A673 (cell line): ENCODE measurements at places on chromosomes 11 and 22.

- no peak for DNase-seq
Observed at GRCh38 chr22:23827351-23827995, 11.3 kb downstream of the DERL3 start.

GRCh38 chr11:62435846-62436660 is 17.2 kb downstream of the SCGB1A1 start:
- DNase-seq: no peak

- no peak for DNase-seq
Observed at GRCh38 chr11:44229098-44229497, 80.8 kb downstream of the ALX4 start.

DNA sequence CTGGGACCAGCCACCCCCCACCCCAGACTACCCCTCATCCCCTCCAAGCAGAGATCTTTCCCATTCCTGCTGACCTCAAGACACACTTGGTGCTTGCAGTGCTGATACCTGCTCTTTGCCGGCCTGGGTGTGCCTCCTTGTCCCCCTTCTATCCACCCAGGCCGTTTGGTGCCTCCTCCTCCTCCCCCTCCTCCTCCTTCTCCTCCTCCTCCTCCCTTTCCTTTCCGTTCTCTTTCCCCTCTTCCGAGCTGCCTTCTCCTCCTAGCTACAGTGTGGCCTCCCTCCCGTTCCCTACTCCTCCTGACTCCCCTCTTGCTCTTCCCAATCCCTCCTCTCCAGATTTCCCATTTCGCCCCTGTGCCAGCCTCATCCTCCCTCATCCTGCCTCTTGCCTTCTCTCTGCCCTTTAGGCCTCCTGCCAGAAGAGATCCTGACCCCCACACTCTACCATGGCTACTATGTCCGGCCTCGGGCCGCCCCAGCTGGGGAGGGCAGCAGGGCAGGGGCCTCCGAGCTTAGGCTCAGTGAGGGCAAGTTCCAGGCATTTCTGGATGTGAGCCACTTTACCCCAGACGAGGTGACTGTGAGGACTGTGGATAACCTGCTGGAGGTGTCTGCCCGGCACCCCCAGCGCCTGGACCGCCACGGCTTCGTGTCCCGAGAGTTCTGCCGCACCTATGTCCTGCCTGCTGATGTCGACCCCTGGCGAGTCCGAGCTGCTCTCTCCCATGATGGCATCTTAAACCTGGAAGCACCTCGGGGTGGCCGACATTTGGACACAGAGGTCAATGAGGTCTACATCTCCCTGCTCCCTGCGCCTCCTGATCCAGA is 712 bp downstream of the HSPB2 start:
- no peak for DNase-seq

- DNase-seq: no peak
Observed at GRCh38 chr11:119513131-119513805, 90.3 kb upstream of the THY1 start.

GRCh38 chr11:80239217-80239616 is 798.4 kb upstream of the TENM4 start:
- no peak for DNase-seq

GRCh38 chr11:6489306-6489705 is 7.8 kb upstream of the DNHD1 start:
- no peak for DNase-seq

- DNase-seq: no peak
Observed at GRCh38 chr11:66901964-66902390, 45.1 kb downstream of the LRFN4 start.

GRCh38 chr22:39448205-39449054 is 8.4 kb upstream of the MGAT3 start:
- DNase-seq: no peak

GRCh38 chr11:30143098-30143705 is 87.6 kb upstream of the FSHB start:
- peak; percentile 86 for DNase-seq
